ENCODE measurements at places on chromosomes 2 and 18.

DNA sequence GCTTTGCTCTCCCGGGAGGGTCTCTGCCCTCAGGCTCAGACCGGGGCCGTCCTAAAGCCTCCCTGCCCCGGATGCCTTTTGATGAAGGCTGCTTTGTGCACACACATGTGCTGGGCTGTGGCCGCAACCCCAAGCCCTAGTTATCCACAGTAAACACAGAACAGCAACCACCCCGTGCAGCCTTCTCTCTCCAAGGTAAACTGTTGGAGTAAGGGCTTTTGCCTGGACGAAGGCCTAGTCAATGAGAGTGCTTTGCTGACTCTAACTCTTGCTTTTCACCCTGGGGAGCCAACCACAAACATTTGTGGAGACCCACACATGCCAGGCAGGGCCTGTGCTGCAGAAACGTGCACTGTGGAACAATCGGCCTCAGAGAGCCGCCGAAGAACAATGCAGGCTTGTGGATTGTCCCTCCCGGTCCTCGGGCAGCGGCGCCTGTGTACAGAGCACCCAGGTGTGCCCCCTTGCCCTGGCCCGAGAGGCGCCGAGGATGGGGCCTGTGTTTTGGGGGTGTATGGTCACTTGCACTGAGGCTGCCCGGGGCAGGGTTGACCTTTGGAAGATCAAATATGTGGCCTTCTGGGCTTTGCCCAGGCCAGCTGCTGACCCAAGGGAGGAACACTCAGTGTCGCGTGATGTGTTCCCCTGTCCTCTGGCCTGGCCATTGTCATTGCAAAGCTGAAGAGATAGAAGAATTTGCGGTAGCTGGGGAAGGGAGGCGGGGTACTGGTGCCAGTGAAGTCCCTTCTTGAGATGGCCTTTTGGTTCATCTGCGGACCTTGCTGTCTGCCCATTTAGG, 37.0 kb downstream of the CTIF start:
- DNase-seq = no peak

GRCh38 chr2:3207091-3207491, 170.5 kb downstream of the EIPR1 start:
- DNase-seq = no peak

DNA sequence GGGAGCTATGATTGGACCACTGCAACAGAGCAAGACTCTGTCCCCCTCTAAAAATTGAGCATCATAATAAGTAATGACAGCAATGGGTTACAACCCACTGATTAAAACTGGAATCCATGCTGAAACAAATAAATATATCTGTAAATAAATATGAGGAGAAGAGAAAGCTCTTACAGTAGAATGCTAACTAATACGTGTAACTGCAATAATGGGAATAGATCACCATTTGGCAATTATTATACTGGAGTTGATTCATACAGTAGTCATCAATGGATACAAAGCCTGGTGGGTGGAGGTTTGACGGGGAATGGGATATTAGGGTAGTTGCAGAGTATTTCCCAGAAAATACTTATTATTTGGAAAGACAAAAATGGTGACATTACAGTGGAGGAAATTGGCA, 6.1 kb upstream of the INO80B start:
- DNase-seq = no peak

- no peak for DNase-seq
Observed at GRCh38 chr2:17550907-17551306, 10.4 kb downstream of the VSNL1 start.

DNA sequence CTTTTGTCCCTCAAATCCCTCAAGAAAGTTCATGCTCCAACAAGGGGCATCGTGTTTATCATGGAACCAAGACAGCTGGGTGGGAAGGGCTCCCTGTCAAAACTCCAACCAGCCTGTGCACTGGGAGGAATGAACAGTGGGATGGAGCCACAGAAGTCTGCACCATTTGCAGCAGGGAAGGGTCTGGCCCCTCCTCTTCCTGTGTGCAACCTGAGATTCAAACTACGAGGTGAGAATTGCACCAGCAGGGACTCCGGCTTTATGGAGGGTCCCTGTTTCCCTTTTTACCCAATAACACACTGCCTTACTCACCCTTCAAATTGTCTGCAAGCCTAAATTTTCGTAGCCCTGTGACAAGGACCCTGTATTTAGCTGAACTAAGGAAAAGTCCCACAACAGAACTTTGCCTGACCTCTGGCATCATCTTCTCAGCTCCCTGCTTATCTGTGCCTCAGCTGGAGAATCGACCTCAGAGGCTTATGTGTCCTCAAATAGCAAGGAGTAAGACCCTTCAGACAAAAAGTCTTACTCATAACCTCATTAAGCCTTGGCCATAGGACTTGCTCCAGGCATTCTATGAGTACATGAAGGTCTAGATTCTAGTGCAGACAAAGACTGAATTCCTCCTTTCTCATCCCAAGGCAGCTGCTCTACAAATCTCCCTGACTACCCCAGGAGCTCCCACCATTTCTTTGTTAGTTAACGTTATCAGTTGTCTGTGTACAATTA, 178.3 kb upstream of the SERPINE2 start:
- DNase-seq = no peak

- DNase-seq = no peak
Observed at GRCh38 chr2:48852938-48853337, 97.4 kb upstream of the LHCGR start.
